Tibial artery (tissue), 4 donors: ENCODE measurements at places on chromosomes 7 and 10.

GRCh38 chr10:116113721-116114501 lies 159.1 kb downstream of the GFRA1 start:
- no peak for DNase-seq

- no peak for DNase-seq
Measured at GRCh38 chr10:121713486-121713885, 115.2 kb upstream of the FGFR2 start.

DNA sequence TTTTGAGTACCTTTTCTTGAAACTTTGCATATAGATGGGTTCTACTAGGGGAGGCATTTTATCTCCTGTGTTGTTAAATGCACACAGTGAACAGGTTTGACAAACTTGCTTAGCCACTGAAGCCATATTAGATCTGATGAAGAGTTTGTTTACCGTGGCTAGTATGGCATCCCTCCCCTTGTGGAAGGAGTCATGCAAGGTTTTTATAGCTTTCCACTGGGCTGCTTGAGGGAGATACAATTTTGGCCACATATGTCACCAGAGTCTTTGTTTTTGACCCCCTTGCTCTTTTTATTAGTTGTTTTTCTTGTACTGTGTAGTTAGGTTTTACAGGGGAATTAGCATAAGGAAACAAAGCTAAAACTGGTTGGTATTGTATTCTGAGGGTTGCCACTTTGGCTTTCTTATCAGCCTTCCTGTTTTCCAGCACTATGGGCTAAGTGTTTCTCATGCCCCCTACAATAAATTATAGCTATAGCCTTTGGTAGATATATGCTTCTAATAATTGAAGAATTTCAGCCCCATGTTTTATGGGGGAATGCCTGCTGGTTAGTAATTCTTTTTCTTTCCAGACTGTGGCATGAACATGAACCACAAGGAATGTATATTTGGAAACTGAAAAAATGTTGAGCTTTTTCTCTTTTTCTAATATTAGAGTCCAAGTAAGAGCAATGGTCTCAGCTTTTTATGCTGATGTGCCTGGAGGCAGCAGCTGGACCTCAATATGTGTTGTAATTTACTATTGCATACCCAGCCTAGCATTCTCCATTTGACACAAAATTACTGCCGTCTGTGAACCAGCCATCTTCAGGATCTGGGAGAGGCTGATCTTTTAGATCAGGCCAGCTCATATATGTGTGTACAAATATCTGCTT lies 18.4 kb upstream of the STEAP2 start:
- no peak for DNase-seq

DNA sequence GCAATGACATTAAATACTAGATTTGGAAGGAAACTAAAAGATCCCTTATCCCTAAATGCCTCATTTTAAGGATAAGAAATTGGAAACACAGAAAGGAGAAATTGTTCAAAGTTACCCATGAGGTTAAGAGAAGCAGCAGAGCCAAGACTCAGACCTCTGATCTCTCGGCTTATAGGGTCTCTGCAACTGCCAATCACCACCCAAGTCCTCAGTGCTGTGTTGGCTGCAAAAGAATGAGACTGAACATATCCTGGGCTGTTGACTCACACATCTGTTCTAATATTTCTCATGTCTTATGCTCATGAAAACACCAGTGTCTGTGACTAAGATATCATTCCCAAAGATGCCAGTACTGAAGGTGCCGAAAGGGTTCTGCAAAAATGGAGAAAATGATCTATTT lies 153.3 kb downstream of the XPNPEP1 start:
- DNase-seq, result no peak

- DNase-seq, result no peak
Measured at GRCh38 chr10:48187713-48188485, 86.6 kb downstream of the FRMPD2 start.

DNA sequence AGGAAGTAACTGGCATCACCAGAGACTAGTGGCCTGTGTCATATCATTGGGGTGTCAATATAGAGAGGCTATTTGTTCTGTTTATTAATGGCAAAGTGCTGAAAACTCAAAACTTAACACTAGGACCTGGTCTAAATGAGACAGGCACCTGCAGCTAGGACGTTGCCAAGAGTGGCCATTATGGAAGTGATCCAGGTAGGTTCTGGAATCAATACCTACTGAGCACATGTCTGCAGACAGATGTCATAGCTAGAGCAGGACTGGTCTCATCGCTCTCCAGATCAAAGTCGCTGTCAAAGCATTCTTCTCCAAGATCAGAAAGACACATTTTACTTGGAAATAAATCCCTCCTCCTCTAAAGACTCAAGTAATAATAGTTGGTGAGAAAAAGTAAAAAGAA lies 40.3 kb downstream of the THNSL1 start:
- no peak for DNase-seq

GRCh38 chr10:11551916-11552602 lies 59.4 kb downstream of the USP6NL start:
- DNase-seq, result no peak

- no peak for DNase-seq
Measured at GRCh38 chr7:887488-887820, 11.1 kb downstream of the GET4 start.

DNA sequence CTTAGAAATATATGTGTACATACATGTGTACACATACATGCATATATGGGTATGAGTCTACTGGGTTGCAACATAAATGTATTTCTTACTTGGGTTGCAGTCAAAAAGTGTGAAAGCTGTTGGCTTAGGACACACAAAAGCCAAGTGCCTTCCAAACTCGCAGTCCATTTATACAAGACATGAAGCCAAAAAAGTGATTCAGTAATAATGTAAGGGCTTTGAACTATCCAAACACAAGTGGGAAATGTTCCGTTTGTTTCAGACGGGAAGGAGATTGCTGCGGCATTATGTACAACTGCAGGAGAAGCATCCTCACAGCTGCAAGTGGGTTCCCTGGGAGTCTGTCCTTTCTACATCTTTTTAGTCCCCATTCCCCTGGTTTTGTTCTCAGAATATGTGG lies 513.6 kb downstream of the SORCS3 start:
- no peak for DNase-seq

DNA sequence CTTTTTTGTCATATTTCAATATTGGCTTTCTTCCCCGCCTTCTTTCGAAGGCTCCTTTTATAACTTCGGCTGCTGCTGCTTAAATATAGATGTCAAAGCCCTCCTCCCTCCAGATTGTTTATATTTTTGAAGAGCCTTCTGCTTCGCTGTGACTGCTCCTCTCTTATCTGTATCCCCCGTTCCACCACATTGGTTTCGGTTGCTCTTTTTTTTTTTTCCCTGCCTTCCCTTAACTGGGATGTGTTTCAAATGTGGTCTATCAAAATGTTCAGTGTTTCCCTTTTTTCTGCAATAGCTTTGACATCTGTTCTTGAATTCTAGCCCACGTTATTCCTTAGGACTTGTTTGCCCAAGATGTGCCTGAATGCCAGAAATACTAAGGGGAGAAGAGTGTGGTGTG lies 96.4 kb downstream of the CUX1 start:
- no peak for DNase-seq

GRCh38 chr10:90871279-90871765 lies 452 bp upstream of the RPP30 start:
- no peak for DNase-seq

- no peak for DNase-seq
Measured at GRCh38 chr10:75070961-75071428, 40.5 kb upstream of the SAMD8 start.

DNA sequence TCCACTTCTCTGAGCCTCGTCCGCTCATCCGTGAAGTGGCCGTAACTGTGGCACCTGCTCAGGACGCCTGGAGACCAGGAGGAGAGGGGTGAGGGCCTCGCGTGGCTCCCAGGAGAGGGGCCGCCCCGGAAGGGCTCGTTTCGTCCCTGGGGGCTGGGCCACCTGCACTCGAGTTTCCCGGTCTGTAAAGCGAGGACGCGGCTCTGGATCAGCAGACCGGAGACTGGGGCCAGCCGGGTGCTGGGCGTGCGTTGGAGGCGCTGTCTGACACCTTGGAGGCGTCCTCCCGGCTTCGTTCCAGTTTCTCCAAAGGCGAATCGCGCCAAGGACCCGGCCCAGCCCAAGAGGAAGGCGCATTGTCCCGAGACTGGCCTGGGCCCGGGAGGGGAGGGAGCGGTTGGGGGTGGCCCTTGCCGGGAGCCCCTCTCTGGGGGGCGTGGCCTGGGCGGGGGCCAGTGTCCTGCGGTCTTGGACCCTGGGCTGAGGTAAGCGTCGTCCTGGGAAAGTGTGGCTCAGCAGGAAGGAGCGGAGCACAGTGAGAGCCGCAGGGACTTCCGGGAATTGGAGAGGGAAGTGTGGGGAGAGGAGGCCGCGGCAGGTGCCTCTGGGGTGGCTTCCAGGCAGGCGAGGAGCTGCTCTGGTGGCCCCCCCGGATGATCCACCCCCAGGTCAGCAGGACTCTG lies 89.6 kb downstream of the FOXL3 start:
- peak; percentile 19 for DNase-seq

DNA sequence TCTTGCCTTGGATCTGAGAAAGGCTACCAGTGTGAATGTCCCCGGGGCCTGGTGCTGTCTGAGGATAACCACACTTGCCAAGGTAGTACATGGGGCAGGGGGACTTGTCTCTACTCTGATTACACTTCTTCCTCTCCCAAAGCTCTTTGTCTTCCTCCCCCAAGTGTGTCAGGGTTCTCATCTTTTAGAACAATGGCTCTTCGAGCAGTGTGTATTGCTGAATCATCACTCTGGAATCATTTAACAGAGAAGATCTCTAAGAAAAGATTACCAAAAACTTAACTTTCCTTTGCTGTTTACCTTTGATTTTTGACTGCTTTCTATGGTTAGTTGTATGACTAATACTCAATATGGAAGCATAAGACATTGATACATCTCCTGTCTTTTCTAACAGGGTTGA lies 18.2 kb downstream of the OIT3 start:
- no peak for DNase-seq

GRCh38 chr10:6400331-6400730 lies 179.7 kb downstream of the PRKCQ start:
- peak; percentile 39 for DNase-seq

- DNase-seq, result no peak
Measured at GRCh38 chr7:143878884-143879283, 23.1 kb downstream of the TCAF1 start.

DNA sequence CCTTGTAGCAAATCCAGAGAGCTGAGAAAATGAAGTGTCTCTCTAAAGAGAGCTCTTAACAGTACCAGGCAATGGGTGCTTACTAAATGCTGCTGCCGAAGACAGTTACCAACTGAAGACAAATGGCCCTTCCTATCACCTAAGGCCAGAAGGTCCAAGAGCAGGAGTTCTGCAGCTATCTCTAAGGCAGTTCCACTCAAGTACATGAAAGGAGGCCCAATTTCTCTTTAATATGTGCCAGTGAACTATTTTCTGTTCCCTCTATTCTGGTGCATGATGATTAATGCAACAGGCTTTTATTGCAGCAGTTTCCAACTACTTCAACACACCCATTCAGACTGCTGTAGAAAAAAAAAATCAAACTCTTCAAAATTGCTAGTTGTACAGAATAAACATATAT lies 122.5 kb downstream of the SLC25A13 start:
- DNase-seq, result no peak

GRCh38 chr7:26698194-26698593 lies 166.2 kb downstream of the SKAP2 start:
- DNase-seq, result no peak

GRCh38 chr7:30286749-30287148 lies 2.4 kb downstream of the ZNRF2 start:
- DNase-seq, result no peak

DNA sequence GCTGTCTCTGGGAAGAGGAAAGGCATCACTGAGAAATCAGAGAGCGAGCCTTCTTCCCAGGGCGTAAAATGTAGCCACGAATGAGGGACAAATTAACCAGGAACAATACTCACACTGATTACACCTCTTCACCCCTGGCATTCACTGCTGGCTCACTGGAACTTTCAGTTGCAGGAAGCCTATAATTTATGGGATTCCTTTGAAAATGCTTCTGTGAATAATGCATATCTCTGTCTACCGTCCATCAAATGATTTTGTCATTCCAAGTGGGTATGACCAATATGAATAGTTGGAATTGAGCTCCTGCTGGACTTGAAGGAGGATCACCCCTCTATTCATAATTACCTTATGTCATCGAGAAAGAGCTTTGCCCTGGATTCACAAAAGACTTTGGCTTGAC lies 360.3 kb upstream of the FZD8 start:
- no peak for DNase-seq

- no peak for DNase-seq
Measured at GRCh38 chr7:142974626-142975025, 12.5 kb upstream of the KEL start.

GRCh38 chr7:2729893-2730716 lies 42.1 kb downstream of the AMZ1 start:
- DNase-seq, result no peak

DNA sequence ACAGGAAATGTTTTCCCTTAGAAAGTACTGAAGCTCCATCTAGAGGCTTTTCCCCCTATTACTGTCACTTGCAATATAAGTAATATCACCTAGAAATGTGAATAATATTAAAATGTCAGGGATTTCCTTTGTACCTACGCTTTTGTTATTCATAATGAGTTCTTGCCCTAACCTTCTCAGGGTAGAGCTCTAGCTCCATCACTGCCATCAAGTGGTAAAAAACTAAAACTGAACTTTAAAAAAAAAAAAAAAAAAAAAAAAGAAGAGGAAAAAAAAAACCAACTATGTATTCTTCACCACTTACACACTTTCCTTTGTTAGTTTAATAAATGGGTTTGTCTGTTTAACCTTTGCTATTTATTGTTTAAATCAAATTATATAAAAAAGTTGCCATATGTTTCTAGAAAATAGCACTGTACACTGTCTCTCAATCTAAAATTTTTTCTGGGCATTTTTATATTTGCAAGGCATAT lies 49.9 kb downstream of the DNAJC1 start:
- no peak for DNase-seq

DNA sequence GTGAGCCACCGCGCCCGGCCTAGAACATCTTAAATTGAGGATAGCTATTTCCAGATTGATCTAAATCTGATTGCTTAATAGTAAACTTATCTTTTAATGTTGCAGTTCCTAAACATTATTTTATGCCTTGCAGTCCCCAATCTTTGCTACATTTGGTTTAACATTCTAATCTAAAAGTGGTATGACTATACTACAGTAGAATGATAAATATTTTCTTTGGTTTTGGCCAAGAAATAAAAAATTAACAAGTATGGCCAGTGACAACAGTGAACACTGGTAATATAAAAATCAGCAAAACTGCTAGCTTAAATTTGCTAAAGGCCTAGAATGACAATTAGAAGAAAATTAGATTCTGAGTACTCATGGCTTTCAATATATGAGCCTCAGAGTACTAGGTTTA lies 73.5 kb downstream of the CDK6 start:
- no peak for DNase-seq

DNA sequence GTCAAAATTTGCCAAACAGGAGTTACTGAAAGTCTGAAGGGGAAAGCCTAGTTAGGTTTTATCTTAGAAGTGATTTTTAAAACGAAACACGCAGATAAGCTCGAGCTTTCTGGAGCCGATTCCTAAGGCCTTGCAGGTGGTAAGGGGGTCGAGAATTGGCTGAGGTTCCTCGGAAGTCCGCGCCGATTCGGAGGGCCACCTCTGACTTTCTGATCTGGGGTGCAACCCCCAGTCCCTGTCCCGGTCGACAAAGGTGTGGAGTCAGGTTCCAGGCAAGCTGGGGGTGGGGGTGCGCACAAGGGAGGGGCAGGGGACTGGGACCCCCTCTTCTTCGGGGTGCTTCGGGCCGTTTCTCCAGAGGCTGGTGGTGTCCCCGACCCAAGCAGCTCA lies 701 bp upstream of the CUL1 start:
- no peak for DNase-seq

- DNase-seq, result no peak
Measured at GRCh38 chr7:21504021-21504420, 38.8 kb upstream of the DNAH11 start.
